ENCODE measurements at places on chromosomes 2 and 18. TPM values are rescaled to one million over a fixed set of nuclear protein-coding genes. Genes with fewer than 3 reads are reported as not detected.

MIB1 gene
- total RNA-seq: 29.8 TPM

AQP12B gene
- not detected for total RNA-seq

MAB21L4 gene
- total RNA-seq: not detected

CACNB4 gene
- total RNA-seq: 0.83 TPM

TEX261 gene
- 97.4 TPM for total RNA-seq

SETBP1 gene
- 36.2 TPM for total RNA-seq

IL18R1 gene
- total RNA-seq: 57.8 TPM

ERBB4 gene
- total RNA-seq: not detected

DNA sequence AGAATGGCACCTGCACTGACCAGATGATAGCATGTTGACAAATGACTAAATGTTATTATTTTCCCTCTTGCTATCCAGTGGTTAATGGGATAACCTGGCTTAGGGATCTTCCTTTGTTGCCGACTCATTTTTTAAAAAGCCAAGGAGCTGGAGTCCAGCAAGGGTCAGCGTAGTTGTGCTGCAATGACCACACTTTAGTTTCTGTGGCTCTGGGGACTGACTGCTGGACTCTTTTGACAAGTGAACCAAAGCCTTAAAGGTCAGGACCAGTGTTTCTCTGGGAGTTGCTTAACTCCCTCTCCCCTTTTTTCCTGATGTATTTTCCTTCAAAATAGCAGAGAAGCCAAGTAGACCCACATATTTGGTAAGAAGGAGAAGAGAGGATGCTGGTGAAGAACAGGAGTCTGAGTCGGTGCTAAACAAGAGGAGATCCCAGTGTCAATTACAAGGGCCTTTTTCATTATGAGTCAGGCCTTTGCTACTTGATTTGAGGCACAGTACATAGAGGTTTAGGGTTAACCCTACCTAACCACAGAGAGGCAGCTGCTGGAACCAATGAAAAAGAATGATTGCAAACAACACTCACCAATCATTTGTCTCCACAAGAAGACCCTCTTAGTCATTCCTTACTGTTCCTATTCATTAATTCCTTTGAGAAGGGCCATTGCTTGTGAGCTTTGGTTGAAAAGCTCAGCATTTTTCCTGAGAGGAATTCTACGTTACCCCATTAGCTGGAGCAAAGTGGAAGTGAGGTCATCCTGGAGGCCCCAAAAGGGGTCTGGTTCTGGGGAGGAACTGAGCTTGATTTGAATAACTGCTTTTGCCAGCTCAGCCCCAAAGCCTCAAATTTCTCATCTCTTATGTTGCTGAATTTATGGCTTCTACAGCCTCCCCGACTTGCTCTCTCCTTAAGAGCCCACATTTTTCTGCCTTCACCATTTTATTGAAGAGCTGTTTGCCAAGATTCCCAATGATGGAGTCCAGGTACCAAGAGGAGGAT is 137.6 kb upstream of the HNMT start:
- no peaks in the 10 kb centered on the region for H3K4me1 ChIP-seq
- peaks cover 2% of the 10 kb centered on the region for H3K27me3 ChIP-seq
- H3K27ac ChIP-seq: no peak overlapping the region
- H3K36me3 ChIP-seq: no peaks in the 10 kb centered on the region

DNA sequence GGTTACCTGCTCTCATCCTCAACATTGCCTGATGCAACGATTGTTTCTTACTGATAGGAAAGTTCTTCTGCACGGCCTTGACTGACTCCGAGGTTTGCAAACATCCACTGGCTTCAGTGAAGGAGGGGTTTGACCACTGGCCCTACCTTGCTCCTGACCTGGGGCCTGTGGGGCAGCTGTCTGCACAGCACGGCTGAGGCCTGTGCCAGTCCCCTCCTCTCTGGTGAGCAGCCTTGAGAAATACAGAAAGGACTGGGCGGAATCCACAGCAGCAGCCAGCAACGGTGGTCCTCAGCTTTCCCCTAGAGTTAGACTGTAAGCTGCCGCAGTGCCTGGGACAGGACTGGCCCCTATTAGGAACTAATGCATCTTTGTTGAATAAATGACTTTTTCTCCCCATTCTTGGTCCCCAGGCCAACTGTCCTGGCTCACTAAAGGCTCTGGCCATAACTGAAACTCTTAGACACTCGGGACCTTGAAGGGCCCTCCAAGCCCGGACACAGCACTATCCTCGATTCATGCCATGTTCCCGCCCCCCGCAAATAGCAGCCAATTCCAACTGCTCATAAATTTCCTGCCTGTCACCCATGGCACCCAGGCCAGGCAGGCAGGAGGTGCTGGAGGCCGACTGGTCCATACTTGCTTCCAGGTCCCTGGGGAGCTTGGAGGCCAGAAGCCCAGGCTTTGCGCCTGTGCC is 26.7 kb downstream of the ATOH8 start:
- no peaks in the 10 kb centered on the region for H3K4me1 ChIP-seq
- peaks cover 11% of the 10 kb centered on the region for H3K27me3 ChIP-seq
- DNase-seq: no peak
- no peak overlapping the region for H3K27ac ChIP-seq
- H3K36me3 ChIP-seq: no peaks in the 10 kb centered on the region

DNA sequence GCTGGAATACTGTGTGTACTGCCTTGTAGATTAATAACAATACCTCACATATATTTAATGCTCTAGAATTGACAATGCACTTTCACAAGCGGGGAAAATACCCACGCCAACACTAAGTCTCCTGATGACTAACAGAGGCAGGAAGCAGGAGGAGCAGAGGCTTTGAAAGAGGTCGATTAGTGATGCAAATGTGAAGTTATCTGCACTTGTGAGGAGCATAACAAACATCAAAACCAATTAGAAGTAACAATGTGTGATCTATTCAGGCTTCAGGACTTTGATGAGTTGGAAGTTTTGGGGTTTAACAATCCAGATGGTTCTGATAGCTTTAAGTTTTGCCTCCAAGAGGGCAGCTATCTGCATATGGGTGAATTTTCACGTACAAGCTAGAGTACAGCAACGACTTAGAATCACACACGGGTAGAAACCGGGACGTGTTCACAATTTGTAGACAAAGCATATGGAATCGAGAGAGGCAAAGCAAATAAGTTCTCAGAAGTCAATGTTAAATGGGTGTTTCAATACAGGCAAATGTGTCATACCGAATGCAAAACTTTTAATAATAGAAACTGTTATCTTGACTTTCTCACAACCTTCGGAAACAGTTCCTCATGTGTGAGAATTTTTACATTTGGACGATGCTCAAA is 114.5 kb downstream of the METTL8 start:
- DNase-seq: peak; percentile 53
- peak overlapping the region; percentile 95 for H3K27ac ChIP-seq
- peaks cover 22% of the 10 kb centered on the region for H3K36me3 ChIP-seq
- H3K4me1 ChIP-seq: peaks cover 64% of the 10 kb centered on the region

- no peak overlapping the region for H3K27ac ChIP-seq
- DNase-seq: no peak
- no peak overlapping the region for H3K4me3 ChIP-seq
- H3K27me3 ChIP-seq: peaks cover 2% of the 10 kb centered on the region
Measured at GRCh38 chr2:88683160-88684021, 8.1 kb upstream of the RPIA start.

DNA sequence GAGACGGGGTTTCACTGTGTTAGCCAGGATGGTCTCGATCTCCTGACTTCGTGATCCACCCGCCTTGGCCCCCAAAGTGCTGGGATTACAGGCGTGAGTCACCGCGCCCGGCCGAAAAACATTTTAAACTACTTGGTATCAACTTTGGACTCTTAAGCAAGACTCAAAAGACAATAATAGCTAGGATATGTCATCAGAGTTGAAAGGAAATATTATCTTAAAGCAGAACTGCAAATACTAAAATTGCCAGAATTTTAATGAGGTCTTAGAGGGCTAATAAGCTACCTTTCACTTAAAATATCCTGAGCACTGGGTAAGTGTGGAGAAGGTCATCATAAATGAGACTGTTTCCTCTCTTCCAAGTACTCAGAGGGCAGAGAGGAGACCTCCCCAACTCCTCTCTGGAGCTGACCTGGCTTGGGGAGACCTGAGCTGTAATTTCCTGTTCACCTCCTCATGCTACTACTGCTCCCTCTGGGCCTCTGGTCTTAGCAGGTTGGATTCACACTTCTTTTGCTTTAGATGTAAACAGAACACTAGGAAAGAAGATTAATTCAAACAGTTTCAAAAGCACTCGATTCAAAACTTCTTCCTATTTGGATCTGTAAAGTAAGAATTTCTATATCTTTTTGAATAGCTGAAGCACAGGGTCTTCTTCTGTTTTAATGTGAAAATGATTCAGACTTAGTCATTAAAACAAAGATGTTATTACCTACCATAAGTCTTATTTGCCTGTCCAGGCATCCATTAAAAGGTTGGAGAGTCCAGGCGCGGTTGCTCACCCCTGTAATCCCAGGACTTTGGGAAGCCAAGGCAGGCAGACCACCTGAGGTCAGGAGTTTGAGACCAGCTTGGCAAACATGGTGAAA is 16.5 kb downstream of the CNRIP1 start:
- no peak overlapping the region for H3K4me3 ChIP-seq
- no peaks in the 10 kb centered on the region for H3K36me3 ChIP-seq
- H3K4me1 ChIP-seq: no peaks in the 10 kb centered on the region
- H3K27me3 ChIP-seq: peaks cover 18% of the 10 kb centered on the region
- H3K27ac ChIP-seq: no peak overlapping the region
- no peak for DNase-seq

- no peaks in the 10 kb centered on the region for H3K27me3 ChIP-seq
- H3K27ac ChIP-seq: no peak overlapping the region
- no peaks in the 10 kb centered on the region for H3K4me1 ChIP-seq
- no peaks in the 10 kb centered on the region for H3K36me3 ChIP-seq
- no peak overlapping the region for H3K4me3 ChIP-seq
Measured at GRCh38 chr2:239507576-239508258, 106.9 kb upstream of the HDAC4 start.

DNA sequence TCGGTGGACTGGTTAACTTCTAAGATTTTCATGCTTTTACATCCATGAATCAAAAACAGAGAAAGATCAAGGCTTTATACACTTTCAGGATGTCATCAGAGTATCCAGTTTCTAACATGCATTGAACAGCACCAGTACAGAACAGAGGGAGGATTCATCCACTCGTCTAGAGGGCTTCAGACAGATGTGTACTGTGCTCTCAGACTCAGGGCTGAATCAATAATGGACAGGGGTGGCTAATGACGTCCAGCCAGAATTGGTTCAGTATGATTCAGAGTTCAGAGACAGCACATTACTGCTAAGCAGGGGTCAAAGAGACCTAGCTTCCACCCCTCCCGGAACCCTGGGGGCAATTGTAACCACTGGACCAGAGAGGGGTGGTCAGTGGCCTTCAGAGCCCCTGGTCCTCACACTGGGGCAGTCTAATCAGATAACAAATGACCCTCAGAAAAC is 37.3 kb downstream of the RNU4ATAC start:
- H3K36me3 ChIP-seq: peaks cover 1% of the 10 kb centered on the region
- no peak overlapping the region for H3K27ac ChIP-seq
- no peak overlapping the region for H3K4me3 ChIP-seq
- no peak for DNase-seq

DNA sequence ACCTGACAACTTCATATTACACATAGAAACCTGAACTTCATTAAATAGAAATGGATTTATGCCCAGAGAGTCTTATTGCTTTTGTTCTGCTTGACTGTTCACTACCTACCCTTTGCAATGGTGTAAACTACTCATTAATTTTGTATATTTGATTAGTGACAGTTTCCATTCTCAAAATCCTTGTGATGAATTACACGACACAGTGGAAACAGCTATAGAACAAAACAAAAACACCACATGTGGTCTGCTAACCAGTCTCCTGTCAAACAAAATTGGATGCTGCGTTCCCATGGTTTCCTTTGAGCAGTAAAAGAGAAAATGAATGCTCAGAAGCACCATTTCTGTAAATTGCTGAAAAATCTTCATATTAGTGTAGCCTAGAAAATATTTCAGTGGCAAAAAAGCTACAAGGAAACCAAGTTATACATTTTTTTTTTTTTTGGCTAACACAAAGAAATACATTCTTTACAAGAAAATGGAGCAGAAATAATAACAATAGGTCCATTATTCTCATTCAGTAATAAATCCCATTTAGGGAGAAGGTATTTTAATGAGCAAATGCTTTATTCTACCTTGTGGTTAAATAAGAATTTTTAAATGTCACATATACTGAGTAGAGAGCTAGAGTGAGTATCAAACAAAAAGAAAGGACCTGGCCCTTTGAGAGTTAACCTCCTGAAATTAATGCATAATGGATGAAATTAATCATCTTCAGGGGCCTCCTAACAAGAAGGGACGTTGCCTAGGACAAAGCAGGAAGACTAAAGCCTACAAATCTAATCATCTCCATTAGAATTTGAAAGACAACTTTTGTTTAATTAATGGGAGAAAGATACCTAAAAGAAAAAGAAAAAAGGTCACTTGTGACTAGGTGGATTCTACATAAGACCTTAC is 355.1 kb upstream of the ZC3H15 start:
- no peak overlapping the region for H3K27ac ChIP-seq
- no peak overlapping the region for H3K4me3 ChIP-seq
- no peaks in the 10 kb centered on the region for H3K36me3 ChIP-seq
- H3K4me1 ChIP-seq: no peaks in the 10 kb centered on the region
- no peak for DNase-seq

GRCh38 chr2:71605173-71605641 is 151.8 kb downstream of the DYSF start:
- no peak for DNase-seq
- no peak overlapping the region for H3K27ac ChIP-seq
- peaks cover 22% of the 10 kb centered on the region for H3K4me1 ChIP-seq
- peaks cover 4% of the 10 kb centered on the region for H3K27me3 ChIP-seq

GRCh38 chr2:70083344-70084156 is 3.7 kb upstream of the PCBP1 start:
- peak overlapping the region; percentile 65 for H3K4me3 ChIP-seq
- H3K4me1 ChIP-seq: peaks cover 58% of the 10 kb centered on the region
- peaks cover 50% of the 10 kb centered on the region for H3K36me3 ChIP-seq
- no peak for DNase-seq
- no peaks in the 10 kb centered on the region for H3K27me3 ChIP-seq

GRCh38 chr2:102074152-102074783 is 68.3 kb upstream of the IL1R1 start:
- no peak overlapping the region for H3K4me3 ChIP-seq
- peaks cover 5% of the 10 kb centered on the region for H3K36me3 ChIP-seq
- H3K27me3 ChIP-seq: peaks cover 5% of the 10 kb centered on the region
- DNase-seq: no peak
- H3K27ac ChIP-seq: no peak overlapping the region

Measured in activated T-helper 1 cell treated with anti-CD3 and anti-CD28 coated beads, Interleukin-12 subunit alpha, Interleukin-12 subunit beta, Interleukin-2, Interleukin-4 antibody, amounts not matched to agents 30 ng/mL and 10 ng/mL and 1 ng/mL, durations not matched to agents 14 hours and 24 hours and 36 hours (primary cell).